ENCODE measurements at places on chromosomes 7 and 10.

DNA sequence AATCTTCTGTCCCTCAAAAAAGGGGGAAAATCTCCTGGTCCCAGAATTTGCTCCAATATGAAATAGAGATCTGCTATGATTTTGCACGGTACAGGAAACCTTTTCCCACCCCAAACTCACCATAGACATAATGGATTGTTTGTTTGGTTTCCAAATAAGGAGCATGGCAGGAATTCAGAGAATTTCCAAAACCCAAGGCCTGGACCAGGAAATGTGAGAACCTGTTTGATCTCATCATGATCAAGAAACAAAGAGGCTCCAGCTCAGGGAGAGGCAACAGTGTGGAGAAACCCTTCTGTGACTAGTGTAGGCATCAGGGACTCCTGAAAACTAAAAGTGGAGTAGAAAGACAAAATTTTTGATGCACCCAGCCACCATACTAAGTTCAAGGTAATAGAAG is 1548.1 kb upstream of the LRRTM3 start:
- no peak for DNase-seq

DNA sequence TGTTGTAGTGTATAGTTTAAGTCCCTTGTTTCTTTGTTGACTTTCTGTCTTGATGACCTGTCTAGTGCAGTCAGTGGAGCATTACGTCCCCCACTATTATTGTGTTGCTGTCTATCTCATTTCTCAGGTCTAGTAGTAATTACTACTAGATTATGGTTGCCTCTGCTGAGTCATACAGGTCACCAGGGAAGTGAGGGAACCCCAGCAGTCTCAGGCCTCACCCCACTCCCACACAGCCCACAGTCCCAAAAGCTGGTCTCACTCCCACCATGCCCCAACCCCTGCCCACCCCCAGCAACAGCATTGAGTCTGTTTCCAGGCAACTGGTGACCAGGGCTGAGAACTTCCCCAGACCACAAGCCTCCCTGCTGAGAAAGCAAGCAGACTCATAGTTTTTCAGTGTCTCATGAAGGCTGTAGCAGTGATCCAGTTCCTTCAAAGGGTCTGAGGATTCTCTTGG is 88.0 kb downstream of the PLXDC2 start:
- peak; percentile 89 for DNase-seq

DNA sequence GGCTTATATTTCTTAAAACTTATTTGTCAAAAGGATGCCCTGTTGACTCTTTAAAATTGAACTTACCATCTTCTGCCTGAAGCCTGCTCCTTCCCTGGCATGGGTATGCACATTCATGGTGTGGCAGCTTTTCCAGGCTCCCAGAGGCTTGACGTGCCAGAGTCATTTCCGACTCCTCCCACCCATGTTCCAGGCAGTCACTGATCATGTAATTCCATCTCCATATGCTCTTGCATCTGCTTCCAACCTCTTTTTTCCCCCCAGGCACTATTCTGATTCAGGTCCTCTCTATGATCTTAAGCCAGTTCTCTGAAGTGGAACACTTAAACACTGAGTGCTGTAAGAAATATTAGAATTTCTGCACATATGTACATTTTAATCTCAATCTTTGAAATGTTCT is 82.2 kb downstream of the CFAP58 start:
- DNase-seq, result no peak

GRCh38 chr7:53800746-53801145 is 741.4 kb upstream of the VSTM2A start:
- DNase-seq, result no peak

DNA sequence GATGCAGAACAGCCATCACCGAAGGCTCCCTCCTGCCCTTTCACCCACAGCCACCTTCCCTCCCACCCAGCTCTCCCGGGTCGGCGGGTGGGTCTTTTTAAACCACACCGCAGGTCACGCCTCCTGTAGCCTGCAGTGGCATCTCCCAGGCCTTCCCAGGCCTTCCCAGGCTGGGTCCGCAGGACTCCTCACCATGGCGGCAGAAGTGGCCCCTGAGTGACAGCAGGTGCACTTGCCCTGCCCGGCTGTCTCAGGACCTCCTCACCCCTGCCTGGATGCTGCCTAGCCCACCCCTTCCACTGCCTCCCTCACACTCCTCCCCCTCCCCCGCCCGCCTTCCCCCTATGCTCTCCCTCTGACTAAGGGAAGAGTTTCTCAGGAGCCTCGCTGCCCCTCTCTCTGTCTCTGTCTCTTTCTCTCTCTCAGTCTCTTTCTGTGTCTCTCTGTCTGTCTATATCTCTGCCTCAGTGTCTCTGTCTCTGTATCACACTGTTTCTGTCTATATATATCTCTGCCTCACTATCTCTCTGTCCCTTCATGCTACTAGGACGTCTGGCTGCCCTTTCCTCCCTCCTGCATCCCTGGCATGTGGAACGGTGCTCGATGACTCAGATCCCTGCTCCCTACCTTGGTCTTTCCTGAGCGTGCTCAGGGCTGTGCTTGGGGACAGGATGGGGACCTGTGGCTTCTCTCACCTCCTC is 57.5 kb downstream of the GLRX3 start:
- DNase-seq, result no peak

DNA sequence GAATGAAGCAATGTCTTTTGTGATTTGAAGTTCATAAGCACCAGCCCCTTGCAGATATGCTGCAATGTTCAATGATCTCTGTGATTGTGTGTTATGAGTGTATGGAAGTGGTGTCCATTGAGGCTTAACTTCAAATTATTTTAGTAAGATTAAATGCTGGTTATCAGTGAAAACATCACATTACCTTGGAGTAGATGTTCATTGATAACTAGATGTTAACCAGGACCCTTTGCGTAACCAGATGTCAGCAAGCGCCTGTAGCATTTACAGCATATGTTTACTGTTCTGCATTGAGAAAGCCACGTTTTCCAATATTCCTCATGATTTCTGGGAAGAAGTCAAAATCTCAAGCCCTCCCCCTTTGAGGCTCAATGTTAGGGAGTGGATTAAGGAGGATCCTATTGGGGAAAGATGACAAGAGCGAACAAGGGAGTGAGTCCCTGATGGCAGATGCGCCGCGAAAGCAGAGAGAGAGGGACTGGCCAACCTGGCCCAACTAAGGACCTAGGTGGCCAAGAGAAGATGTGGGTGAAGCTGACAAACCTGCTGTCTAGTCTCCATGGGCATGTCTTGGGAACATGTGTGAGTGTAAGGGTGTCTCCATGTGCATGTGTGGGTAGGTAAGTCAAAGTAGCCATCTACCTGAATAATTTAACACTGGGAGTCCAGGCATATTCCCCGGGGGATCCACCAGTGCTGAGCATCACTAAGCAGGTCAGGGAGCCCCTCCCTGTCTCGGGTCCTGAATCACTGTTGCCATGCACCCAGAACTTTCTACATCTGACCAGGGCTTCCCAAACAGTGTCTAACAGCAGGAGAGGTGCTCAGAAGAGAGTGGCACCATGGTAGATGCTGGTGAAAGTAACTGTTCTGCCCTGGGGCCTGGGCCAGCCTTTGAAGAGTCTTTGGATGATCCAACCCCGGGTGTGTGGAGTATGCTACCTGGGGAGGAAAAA is 141.6 kb upstream of the GDF10 start:
- DNase-seq, result no peak

DNA sequence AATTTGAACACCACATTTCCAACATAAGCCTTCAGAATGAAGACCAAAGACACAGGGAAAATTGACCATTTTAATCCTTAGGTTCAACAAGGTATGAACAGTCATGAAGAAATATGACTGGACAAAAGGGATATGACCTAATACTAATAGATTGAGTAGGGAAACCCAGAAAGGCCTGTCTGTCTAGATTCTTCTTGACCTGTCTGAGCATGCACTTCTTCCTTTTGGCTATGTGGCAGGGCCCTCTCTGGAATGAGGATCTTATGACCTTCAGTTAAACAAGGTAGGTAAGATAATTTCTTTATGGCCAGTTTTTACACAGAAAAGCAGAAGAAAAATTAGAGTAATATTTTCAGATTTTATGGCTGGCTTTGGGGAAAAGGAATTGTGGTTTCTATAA is 3.0 kb upstream of the PHYHIPL start:
- no peak for DNase-seq

DNA sequence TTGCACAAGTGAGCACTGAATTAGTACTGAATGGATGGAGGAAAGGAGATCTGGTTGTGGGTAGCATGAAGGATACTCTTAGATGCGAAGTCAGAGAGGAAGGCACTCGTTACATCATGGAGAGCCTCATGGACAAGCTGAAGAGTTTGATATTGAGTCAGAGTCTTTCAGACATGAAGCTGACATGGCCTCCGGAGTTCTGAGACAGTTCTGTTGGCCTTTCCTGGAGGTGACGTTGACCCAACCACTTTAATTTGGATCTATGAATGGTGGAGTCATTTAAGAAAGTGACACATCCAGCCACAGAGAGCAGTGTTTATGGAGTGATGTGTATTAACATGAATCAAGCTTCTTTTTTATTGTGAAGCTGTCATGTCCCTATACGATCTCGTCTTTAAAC is 286.3 kb upstream of the CDC14C start:
- DNase-seq, result peak; percentile 57

GRCh38 chr10:396535-397220 is 261.4 kb downstream of the ZMYND11 start:
- no peak for DNase-seq

DNA sequence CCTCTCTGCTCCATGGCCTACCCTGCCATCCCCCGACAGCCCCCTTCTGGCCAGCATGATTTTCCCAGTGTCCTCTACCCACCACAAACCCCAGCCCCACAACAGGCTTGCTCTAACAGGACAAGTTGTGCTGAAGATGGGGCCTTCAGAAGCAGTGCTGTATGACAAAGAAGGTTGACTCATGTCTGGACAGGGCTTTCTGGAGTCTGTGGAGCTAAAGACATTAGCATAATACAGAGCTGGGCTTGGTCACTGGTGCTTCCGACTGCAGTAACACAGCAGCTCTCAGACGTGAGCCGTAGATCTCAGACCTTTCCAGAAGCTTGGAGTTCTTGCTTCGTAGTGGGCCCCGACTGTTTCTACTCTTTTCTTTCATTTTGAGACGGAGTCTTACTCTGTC is 100.5 kb downstream of the GTF2IRD1 start:
- DNase-seq, result no peak

GRCh38 chr10:10591715-10592341 is 425.8 kb upstream of the CELF2 start:
- no peak for DNase-seq

GRCh38 chr10:15897287-15897686 is 37.0 kb upstream of the MINDY3 start:
- peak; percentile 27 for DNase-seq

GRCh38 chr7:8035647-8036518 is 67.3 kb downstream of the GLCCI1 start:
- peak; percentile 45 for DNase-seq

DNA sequence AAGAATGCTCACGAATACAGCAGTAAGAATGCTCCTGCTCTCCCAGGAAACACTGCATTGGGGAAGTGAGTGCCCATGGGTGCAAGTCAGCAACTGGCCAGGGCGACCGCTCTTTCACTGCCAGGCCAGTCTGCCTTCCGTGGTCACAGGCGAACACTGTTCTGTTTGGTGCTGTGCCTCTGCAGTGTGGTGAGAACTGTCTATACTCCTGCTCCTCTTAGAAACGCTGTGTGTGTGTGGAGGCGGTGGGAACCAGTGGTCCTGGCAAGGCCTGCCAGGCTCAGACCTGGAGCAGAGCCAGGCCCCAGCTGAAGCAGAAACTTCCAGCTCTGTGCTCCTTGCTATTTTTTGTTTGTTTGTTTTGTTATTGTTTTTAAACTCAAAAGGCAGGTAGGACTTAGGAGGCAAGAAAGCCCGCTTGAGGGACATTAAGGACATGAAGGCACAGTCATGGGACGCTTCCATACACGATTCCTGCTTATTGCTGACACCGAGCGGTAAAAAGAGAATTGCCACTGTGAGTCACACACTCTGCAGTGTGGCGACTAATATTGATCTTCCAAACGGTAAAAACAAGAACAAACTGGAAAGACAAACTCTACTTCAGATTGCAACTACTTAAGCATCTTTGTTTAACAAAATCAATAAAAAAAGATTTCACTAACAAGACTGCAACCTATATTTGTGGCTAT is 430.8 kb downstream of the DNAJB6 start:
- no peak for DNase-seq

- no peak for DNase-seq
Measured at GRCh38 chr7:47504551-47505311, 77.2 kb downstream of the TNS3 start.

GRCh38 chr10:114340816-114341215 is 63.5 kb downstream of the AFAP1L2 start:
- DNase-seq, result no peak

- DNase-seq, result no peak
Measured at GRCh38 chr10:78905015-78905956, 163.5 kb upstream of the ZMIZ1 start.

DNA sequence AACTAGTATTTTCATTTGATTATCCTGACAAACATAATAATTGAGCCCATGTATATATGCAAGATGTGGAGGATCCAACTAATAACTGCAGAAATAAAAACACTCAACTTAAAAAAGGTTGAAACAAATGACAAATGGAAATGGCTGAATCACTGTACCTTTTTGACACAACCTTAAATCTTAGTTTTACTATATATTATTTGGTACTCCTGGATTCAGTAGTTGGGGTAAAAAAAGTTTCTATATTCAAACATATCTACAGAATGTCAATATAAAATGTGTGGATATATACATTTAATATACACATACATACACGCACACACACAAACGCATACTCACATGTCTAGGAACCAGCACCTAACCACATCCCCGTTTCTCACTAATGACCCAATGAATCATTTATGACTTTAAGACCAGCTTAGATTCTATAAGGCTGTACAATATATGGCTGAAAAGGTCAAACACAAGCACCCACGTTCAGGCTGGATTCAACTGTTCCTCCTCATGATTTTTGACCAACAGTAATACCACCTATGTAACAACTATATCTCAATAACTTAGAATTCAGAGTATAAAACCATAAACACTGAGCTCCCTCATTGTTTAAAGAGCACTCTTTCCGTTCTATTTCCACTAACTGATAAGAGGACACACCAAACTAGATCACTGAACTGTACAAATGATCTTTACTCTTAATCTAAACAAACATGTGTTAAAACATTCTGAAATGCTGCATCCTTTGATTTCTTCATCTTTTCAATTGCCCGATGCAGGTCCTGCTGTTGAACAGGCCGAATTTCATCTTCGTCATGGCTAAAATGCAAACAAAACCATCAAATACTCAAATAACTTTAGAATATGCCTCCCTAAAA is 63.8 kb downstream of the ATAD1 start:
- DNase-seq, result no peak

DNA sequence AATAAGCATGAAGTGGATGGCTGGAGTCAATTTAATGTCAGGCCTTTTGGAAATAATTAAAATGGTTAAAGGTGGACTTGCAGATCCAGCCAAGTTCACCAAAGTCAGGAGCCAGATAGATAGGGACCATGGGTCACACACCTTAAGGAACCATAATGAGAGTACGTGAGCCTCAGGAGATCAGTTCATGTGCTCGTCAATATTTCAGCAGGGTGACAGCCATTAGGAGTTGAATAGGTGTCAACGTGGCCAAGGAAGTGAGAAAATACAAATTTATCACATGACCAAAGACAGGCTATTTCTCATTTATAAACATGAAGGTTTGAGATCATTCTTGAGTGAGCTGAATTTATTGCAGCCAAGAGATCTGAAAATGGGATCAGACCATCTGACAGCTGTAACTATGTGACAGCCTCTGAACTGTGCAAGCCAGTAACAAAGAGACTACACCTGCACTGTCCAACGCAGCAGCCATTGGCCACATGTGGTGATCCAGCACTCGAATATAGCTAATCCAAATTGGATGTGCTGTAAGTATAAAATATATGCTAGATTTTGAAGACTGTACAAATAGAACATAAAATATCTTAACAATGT is 249.7 kb upstream of the PTN start:
- DNase-seq, result no peak

GRCh38 chr7:144908324-144908723 is 72.5 kb upstream of the TPK1 start:
- DNase-seq, result no peak

GRCh38 chr10:100894033-100894432 is 18.7 kb upstream of the SLF2 start:
- no peak for DNase-seq
